Small intestine (tissue), 16 donors: ENCODE measurements at places on chromosomes 13 and 19. TPM values are rescaled to one million over a fixed set of nuclear protein-coding genes. Genes with fewer than 3 reads are reported as not detected.

DNA sequence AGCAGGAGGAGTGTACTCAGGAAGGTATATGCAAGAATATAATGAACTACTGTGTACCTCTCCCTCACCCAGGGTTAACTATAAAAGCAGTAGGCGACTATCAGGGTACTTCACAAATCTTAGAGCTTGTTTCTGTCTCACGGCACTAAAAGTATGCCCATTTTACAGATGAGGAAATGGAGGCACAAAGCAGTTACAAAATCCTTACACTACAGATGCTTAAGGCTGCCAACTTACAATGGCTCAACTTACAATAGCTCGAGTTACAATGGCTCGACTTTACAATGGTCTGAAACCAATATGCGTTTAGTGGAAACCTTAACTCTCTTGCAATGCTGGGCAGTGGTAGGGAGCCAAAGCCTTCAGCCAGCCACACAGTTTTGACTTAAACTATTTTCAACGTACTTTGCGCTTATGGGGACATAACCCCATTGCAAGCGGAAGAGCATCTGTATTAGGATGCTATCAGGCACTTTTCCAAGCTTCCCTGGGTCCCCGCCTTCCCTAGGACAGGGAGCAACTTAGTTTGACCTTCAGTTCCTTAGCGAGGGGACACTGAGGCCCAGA lies 4.1 kb downstream of the FCER2 start:
- DNase-seq = no peak

DNA sequence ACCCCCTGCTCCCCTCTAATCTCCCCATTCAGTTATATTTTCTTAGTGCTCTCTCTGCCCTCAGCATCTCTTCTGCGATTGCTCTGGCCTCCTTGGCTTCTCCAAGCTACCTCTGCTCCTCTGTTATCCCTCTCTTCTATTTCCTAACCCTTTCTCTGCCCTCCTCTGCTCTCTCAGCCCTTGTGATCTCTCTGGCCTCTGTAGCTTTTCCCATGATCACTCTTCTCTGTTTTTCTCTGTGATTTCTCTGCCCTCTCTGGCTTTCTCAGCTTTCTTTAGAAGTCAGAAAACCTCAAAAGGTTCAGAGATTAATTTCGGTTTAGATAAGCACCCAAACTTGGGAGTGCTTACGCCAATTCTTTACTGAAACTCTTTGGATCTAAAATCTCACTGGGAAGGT lies 795.0 kb downstream of the DIAPH3 start:
- DNase-seq = no peak

DNA sequence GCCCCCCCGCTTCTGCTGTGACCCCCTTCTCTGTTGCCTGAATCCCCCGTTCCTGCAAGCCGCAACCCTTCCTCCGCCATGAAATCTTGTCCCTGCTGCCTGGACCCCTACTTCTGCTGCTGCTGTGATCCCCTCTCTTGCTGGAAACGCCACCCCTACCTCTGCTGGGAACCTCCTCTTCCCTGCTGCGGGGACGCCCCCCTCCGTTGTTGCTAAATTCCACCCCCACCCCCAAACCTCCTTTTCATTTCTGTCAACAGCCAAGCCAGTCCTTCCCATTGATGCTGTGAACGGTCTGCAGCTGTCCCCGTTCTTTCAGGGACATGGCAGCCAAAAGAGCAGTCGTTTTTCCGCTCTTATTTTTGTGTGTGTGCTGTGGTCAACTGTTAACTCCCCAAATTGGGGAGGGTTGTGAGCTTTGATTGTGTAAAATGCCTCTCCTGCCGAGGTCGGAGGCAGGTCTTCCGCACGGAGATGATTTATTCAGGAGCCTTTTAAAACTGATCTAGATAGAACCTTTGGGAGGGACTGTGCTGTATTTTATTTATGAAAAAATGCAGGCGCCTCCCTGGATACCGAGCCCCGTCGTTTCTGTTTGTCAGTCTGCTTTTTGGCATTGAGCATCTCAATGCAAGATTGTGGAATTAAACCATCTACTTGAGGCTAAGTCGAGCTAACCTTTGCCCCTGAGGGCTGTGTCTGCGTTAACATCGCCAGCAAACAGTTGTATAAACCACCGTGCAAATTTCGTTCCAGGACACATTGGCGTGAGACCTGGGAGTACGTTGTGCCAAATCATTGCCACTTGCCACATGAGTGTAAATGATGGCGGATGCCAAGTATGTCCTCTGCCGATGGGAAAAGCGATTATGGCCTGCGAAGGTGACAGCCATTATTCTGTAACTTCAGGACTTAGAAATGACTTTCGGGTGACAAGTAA lies 27.9 kb upstream of the NDUFS7 start:
- DNase-seq = peak; percentile 70

GRCh38 chr19:12784394-12784870 lies 6.9 kb upstream of the JUNB start:
- DNase-seq = peak; percentile 65

GRCh38 chr13:100602493-100603111 lies 14.0 kb upstream of the GGACT start:
- no peak for DNase-seq

- DNase-seq = no peak
Observed at GRCh38 chr13:52758114-52758513, 18.5 kb upstream of the CNMD start.

DNA sequence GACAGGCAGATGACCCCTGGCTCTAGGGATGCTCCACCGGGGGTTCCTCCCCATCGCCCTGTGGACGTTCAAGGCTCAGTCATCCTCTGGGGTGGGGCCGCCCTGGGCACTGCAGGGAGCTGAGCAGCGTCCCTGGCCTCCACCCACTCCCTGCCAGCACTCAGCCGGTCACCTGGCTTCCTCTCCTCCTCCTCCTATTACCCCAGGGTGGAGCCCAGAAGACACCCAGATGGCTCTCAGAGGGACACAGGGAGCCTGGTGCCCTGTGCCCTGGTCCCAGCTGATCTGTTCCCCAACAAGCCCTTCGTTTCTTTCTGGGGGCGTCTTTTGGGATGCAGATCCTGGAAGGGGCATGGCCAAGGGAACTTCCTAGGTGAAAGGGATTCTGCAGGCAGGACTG lies 3.7 kb upstream of the MKNK2 start:
- no peak for DNase-seq

DNA sequence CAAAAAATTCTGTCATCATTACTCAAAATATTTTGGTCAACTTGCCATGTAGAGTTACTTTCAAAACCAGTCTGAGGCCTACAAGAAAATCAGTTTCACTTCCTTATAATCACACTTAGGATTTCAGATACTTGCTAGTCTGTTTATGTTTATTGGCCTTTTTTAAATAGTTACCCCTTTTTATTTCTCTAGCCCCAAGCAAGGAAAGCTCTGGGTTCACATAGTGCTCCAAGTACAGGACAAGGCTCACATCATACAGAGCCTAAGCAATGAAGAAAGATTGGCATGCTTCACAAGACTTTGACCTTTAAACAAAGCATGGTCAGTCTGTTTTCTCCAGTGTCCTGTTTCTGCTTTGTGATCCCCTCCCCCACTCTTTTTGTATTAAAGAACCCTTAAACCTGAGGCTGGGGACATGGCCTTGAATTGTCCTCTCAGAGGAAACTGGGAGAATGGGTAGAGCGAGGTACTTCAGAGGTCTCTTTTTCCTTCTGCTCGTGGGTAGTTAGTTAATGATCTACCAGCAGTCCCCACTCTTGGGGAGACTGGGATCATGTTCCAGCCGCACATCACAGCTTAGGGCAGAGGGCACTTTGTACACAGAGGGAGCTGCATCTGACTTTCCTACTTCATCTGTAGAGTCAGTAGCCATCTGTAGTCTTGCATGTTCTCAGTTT lies 30.7 kb downstream of the CEACAM1 start:
- DNase-seq = peak; percentile 94

DNA sequence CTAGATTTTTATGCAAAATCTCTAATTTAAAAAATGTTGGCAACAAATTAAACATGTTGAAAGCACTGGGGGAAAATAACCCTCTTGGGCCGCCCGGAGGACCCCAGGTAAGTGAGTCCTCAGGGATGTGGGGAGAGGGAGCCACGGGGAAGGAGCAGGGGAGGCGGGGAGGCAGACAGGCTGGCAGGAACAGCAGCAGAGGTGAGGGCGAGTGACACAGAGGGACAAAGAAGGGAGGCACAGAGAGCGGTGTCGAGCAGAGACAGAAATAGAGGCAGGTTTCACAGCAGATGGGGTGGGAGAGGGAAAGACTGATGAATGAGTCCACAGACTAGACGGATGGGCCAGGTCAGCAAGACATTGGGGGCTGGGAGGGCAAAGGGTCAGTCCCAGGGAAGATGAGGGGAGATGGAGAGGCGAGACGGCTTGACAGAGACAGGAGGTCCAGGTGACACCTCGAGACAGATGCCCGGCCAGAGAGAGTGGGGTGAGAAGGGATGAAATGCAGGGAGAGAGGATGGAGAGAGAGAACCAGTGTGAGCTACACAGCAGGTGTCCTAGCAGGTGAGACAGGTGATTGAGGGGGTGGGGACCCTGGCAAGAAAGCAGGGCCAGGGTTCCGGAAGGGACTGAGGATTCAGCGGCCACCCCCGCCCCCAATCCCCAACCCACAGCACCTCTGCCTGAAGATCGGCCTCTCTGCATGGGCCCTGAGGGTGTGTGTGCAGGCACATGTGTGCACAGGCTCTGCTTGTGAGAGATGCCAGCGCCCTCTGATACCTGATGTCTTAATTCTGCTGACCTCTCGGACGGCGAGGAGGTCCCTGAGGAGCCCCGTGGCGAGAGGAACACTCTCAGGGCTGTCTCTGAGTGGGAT lies 3.8 kb downstream of the LRRC4B start:
- no peak for DNase-seq

LILRA1 gene
- 0.54 TPM for polyA plus RNA-seq

ZNF793 gene
- 1.9 TPM for polyA plus RNA-seq

DNA sequence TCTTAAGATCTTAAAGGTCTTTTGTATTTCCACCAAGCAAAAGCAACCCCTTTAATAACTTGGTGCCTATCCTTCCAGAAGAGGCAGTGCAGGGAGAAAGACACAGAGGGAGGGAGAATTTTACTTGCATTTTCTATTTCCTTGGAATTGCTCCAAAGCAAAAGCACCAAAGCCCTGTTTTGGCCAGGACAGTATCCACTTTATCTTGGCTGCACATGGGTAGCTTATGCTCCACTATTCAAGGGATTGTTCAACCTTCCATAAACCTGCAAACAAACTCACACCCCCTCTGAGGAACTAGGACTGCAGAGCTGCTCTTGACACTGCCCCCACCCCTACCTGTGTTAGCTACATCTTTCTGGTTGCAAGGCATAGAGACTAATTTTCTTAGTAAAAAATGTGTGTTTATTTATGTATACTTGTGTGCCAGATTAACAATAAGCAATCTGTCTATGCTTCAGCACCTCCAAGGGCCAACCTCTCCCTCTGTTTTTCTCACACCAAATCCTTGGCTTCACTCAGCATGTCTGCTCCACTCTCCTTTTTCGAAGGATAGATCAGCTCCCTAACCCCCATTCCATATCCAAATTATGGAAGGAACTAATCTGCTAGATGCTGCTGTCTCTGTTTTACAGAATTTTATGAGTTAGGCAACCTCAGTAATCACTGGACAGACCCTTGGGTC lies 68.1 kb upstream of the KLF12 start:
- no peak for DNase-seq

- DNase-seq = no peak
Observed at GRCh38 chr19:13040232-13040947, 45.1 kb downstream of the NFIX start.

GRCh38 chr13:108155185-108156106 lies 59.9 kb downstream of the LIG4 start:
- DNase-seq = peak; percentile 75

GRCh38 chr19:1133471-1133929 lies 29.7 kb downstream of the GPX4 start:
- peak; percentile 60 for DNase-seq

GRCh38 chr19:53982001-53982451 lies 9.4 kb upstream of the CACNG6 start:
- DNase-seq = no peak

DNA sequence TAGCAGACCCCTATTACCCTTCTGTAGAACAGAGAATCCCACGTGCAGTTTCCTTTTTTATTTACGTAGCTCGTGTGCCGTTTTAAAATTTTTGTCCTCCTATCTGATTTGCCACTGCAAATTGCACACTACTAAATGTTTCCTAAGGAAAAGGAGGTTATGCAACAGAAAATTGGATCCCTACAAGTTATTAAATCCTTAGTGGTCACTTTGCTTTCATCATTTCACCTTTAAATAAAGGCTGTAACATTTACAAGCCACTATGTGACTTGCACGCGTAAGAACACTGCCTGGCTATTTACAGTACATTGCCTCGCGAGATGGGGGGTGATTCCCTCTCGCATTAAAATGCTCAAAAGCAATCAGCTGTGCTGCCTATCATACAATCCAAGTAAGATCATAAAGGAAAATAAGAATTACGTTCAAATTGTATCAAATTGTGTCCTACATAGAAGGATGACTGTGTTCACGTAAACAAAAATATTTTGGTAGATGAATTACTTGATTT lies 525.6 kb downstream of the SUCLA2 start:
- no peak for DNase-seq

CEACAM19 gene
- 53.0 TPM for polyA plus RNA-seq

ZNF44 gene
- 15.6 TPM for polyA plus RNA-seq

DNA sequence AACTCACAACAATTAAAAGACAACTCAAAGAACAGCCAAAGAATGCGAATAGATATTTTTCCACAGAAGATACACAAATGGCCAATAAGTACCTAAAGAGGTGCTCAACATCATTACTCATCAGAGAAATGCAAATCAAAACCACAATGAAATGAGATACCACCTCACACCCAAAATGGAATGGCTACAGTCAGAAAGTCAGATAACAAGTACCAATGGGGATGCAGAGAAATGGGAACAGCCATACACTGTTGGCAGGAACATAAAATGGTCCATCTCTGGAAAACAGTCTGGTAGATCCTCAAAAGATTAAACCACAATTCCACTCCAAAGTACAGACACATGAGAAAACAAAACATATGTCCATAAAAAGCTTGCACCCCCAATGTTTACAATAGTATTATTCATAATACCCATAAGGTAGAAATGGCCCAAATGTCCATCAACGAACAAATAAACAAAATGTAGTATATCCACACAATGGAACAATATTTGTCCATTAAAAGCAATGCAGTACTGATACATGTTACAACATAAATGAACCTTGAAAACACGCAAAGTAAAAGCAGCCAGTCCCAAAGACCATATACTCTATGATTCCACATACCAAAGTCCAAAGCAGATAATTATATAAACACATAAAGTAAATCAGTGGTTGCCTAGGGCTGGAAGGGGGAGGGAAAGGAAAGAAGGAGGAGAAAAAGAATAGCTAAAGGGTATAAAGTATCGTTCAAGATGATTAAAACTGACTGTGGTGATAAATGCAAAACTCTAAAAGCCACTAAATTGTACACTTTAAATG lies 19.6 kb downstream of the USP12 start:
- peak; percentile 81 for DNase-seq

DNA sequence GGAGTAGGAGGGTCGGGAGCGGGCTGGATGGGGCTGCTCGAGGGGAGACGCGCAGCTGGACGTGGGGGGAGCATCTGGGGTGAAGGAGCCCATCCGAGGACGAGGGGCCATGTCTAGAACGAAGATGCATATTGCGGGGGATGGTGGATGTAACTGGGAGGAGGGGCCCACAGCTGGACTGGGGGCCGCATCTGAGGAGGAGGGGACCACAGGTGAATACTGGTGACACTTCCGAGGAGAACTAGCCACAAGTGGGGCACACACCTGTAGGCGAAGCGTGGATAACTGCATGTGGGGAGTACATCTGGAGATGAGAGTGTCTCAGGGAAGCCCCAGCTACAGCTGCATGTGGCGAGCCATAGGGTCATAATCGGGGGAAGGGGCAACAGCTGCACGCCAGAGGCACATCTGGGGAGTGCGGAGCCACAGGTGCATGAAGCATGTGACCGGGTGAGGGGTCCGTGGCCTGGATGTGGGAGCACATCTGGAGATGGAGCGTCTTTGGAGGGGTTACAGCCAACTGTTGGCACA lies 402 bp downstream of the ZSWIM9 start:
- no peak for DNase-seq

TMEM150B gene
- 69.1 TPM for polyA plus RNA-seq

PDE4C gene
- not detected for polyA plus RNA-seq

SHISA2 gene
- 0.27 TPM for polyA plus RNA-seq
